ENCODE measurements at places on chromosomes 3 and 15.

DNA sequence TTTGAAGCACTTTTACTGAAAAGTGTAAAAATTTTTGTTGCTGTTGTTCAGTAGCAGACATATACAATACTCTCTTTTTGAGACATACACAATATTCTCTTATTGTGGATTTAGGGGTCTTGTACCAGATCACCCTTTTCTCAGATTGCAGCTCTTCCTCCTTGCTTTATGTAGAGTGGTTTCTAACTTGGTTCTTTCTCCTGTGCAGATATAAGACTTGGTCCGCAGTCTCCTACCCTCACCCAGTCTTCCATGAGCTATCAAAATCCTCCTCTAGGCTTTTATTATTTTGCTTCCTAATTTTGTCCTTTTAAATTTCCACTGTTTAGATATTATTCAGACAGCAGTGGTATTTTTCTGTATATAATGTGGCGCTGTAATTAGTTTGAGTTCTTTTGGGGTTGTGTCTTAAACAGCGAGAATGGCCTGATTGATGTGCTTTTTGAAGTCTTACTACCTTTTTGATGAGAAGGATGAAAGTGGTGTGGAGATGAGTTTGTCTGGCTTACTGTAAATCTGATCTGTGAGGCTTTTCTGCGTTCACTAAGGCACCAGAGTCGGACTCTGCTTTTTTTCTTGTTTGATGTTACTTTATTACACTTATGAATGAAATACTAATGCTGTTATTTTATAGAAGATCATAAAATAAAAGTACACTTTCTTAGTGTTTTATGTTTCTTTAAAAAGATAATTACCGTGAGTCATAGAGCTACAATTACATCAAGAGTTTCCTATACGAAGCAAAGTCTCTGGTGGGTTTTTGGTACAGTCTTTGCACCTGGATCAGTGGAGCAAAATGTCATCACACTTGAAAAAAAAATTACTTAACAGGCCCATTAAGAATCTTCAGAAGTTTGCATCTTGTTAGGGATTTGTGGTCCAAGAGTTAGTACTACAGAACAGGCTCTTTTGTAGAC lies 27.8 kb downstream of the FNDC3B start:
- DNase-seq = no peak

- no peak for DNase-seq
Observed at GRCh38 chr15:92749216-92749615, 93.6 kb upstream of the FAM174B start.

- DNase-seq = no peak
Observed at GRCh38 chr15:57323806-57324589, 52.3 kb upstream of the CGNL1 start.

GRCh38 chr3:124296406-124296805 lies 304.5 kb upstream of the ROPN1 start:
- no peak for DNase-seq

- no peak for DNase-seq
Observed at GRCh38 chr15:37017031-37017625, 83.2 kb downstream of the MEIS2 start.

GRCh38 chr15:68042156-68042854 lies 11.8 kb upstream of the PIAS1 start:
- no peak for DNase-seq

DNA sequence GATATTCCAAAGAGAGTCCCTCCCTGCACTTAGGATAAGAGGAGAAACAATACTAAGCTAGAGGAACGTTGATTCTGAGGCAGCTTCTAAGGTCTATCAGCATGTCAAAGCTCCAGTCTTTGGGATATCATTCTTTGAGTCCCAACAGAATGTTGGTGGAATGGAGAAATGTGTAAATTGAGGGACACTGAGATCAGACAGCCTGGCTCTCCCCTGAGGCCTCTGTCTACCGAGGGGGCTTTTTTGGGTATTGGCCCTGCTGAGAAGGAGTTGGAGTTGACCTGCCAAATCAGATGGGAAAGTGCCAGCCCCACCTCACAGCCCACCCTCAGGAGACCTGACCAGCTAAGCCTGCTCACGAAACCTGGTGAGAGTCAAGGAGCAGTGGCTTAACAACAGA lies 27.6 kb upstream of the LRTM1 start:
- DNase-seq = no peak

- no peak for DNase-seq
Observed at GRCh38 chr3:11438646-11439045, 166.4 kb downstream of the ATG7 start.
